ENCODE measurements at places on chromosomes 3 and 15.
A peak's percentile ranks its signal among the peaks of the same experiment; 100 is the strongest.

DNA sequence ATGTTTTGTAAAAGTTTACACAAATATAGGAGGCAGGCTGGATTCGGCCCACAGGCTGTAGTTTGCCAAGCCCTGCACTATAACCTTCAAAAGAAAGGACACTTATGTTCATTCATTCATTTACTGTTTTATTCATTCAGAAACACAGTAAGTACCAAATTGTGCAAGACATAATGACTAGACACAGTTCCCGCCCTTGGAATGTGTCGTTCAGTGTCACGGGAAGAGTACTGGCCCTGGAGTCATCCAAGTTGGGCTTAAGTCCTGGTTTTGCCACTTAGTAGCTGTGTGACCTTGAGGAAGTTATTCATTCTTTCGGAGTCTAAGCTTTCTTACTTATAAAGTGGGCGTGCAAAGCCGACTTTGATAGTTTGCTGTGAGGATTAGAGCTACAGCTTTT, 22.0 kb downstream of the COLQ start:
- no peak for DNase-seq

DNA sequence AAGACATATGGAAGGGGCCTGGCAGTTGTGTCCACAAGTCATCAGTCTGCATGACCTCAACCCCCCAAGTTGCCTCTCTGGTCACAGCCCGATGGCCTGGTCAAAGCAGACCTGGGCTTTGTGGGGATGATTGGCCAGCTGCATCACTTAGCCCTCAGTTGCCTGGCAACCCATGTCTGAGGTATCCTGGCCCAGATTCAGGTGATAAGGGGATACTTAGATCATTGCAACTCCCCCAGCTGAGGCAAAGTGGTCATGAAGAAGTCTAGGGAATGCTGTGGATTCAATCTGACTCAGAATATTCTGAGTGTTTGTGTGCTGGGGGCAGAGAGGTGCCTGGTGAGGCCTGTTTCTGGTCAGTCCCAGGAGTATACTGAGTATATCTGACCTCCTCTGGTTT, 5.0 kb downstream of the GPR156 start:
- no peak for DNase-seq

DNA sequence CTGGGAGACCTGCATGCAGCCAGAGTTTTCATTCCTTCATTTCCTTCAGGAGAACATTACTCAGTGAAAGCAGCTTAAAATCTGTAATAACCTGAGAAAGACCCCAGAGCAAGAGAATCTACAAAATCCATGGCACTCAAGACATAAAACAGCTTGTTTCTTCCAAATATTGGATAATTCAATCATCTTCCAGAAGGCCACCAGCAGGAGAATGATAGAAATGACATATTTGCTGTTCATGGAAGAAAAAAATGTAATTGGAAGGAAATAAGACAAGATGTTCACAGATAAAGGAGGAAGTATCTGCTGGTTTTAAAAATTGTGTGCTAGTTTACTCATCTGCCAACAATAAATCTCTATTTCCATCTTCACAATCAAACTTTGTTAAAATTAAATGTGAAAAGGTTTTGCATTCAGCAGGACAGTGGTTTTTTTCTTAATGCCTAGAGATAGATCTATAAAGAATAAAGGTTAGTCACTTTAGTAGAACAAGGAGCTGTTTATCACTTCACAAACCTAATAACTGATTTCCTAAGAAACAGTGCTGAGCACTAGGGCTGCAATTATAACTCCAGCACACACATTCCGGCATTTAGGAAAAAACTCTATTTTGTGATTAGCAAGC, 530.8 kb downstream of the NSUN3 start:
- DNase-seq: no peak

GRCh38 chr3:38617137-38617536, 32.4 kb downstream of the SCN5A start:
- DNase-seq: no peak

DNA sequence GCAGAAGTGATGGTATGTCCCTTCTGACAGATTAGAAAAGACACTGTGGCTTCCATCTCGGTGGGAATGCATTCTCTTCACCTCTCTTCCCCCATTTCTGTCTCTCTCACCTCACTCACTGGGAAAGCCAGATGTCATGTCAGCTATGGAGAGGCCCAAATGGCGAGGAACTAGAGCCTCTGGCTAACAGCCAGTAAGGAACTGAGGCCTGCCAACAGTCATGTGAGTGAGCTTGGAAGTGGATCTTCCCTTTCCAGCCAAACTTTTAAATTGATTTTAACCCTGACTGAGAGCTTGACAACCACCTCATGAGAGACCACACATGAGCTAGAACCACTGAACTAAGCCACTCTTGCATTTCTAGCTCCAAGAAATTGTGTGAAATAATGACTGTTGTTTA, 35.2 kb upstream of the CDAN1 start:
- no peak for DNase-seq

DNA sequence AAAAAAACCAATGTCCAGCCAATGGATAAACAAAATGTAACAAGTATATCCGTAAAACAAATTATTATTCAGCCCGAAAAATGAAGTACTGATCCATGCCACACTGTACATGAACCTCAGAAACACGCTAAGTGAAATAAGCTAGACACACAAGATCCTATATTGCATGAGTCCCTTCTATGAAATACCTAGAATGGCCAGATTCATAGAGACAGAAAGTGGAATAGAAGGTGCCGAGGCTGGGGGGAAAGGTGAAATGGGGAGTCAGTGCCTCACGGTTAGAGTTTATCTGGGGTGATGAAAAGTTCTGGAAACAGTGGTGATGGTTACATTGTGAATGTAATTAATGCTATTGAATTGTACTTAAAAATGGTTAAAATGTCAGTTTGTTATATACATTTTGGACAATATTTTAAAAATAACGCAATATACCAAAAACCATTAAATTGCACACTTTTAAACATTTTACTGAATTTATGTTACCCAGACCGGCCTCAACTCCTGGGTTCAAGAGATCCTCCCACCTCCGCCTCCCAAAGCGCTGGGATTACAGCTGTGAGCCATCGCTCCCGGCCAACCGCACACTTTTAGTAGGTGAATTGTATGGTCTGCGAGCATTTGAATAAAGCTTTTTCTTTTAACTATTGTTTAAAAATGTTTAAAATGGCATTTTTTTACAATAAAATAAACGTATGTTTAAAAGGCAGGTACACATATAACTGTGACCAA, 2.1 kb downstream of the RNF168 start:
- DNase-seq: no peak

GRCh38 chr3:29587340-29587739, 306.5 kb downstream of the RBMS3 start:
- DNase-seq: no peak

DNA sequence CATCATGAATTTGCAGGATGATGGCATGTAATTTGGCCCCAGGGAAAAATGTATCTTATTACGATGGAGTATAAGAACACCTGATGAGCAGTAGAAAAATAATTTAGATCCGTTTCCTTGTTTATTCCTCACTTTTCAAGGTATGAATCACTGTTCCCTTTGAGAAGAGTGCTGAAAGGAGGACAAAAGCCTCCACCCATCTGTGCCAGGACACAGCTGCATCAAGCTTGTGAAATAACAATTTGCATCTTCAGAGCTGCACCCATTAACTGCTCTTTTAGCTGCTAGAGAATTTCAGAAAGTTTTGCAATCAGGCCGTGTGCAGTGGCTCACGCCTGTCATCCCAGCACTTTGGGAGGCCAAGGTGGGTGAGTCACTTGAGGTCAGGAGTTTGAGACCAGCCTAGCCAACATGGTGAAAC, 9.6 kb downstream of the CLDND1 start:
- no peak for DNase-seq

GRCh38 chr3:59266551-59266950, 216.7 kb upstream of the CFAP20DC start:
- DNase-seq: no peak

GRCh38 chr3:57597127-57597923, at the start of gene ARF4:
Gene ARF4, minus strand, starts transcription at chr3:57597344. Its CDS starts 204 bp downstream, at chr3:57597140.
- DNase-seq: peak; percentile 100

- DNase-seq: no peak
Observed at GRCh38 chr3:17850448-17850847, 108.0 kb upstream of the TBC1D5 start.

DNA sequence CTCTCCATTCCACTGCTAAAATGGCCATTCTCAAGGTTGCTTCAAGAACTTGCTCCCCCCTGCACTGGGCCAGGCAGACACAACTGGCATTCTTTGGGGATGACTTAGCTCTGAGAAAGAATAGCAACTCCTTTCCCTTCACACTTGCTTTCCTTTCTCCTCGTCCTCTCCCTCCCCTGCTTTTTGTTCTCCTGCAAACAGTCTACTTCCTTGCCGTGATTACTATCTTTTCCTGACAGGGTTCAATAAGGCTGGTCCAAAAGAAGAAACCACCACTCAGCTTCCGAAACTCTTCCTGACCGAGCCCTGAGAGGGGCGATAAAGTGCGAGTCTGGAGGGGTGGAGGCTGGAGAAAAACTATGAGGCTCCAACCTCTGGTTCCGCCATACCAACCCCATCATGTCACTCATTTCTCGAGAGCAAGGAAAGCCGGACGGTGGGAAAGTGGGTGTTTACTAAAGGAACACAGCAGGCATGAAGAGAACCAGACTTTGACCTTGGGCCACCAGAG, 5.0 kb downstream of the AMOTL2 start:
- DNase-seq: no peak

DNA sequence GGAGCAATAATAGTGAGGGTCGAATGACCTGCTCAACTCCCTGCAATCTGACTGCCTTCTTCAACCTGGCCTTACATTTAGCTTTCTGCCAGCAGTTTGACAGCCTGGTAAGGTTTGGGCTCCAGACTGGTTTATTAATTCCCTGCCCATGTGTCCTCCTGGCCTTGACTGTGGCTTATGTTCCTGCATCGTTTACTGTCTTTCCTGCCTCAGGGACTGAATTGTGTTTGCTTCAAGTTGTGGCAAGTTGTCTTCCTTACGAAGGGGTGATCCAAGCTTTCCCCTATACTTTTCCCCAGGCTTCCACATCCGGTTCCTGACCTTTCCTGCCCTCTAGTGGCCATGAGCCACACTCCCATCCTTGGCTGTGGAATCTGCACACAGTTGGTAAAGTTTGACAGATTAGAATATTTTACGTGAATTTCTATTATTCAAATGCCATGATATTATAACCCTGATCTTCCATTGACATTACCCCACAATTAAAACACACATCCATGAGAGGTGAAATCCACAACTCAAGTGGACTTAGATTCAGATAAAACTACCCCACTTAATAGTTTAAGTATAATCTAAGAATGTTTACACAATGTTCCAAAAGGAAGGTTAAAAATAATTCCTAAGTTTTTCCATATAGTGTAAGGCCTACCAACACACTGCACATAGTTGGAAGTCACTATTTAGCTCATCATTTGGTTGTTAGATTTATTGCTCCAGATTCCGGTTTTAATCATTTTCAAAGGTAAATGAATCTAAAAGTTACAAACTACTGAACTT, 95.7 kb downstream of the NEDD4 start:
- no peak for DNase-seq

DNA sequence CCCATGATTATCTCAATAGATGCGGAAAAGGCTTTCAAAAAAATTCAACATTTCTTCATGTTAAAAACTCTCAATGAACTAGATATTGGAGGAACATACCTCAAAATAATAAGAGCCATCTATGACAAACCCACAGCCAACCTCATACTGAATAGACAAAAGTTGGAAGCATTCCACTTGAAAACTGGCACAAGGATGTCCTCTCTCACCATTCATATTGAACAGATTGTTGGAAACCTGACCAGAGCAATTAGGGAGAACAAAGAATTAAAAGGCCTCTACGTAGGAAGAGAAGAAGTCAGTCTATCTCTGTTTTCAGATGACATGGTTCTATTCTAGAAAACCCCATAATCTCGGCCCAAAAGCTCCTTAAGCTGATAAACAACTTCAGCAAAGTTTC, 274.5 kb upstream of the MANF start:
- no peak for DNase-seq

DNA sequence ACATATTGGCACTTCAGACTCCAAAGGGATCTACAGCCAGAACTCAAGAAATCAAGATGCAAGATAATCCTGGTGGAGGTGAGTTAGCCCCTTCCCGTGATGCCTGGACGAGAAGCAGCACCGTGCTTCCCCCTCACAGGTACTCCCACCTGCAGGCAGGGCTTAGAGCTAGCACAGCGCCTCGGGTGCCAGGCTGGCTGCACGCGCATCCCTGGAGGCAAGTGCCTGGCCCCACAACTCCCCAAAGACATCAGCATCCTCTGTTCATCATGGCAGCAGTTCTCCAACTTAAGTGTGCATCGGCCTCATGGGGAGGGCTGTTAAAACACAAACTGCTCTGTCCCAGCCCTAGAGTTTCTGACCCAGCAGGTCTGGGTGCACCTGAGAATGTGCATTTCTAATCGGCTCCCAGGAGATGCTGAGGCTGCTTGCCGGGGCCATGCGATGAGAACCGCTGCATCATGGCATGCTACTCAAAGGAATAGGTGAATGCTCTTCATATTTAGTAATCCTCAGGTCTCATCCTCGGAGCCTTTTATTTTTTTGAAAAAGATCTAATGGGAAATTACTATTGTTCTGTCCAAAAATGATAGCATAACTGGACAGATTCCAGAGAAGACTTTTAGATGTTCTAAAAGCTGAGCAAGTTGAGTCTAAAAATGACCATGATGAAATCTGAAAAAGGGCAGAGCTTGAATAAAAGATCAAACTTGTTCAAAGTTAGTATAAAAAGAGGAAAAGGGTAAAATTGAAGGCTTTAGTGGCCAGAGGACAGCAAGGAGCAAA, 244.2 kb downstream of the ADAMTS17 start:
- no peak for DNase-seq

DNA sequence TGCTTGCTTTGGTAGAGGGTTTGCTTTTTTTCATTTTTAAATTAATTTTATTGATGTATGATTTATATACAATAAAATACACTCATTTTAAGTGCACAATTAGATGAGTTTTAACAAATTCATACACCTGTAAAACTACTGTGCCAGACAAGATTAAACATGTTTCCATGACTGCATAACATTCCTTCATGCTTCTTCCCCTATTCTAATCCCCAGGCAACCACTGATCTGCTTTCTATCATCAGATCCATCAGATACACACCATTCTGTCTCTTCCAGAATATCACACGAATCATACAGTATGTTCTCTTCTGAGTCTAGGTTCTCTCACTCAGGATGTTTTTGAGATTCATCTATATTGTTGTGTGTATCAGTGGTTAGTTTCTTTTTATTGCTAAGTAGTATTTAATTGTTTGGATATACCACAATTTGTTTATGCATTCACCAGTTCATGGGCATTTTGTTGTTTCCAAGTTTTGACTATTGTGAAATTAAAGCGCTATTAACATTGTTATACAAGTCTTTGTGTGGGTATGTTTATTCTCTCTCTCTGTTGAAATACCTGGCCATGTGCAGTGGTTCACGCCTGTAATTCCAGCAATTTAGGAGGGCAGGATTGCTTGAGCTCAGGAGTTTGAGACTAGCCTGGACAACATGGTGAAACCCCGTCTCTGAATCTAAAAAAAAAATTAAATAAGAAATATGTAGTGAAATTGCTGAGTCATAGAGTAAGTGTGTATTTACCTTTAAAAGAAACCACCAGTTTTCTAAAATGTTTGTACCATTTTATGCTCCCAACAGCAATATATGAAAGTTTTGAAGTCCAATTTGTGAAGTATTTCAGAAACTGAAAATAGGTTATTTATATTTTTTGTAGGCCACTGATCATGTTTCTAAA, 7.0 kb upstream of the TFG start:
- DNase-seq: no peak

- no peak for DNase-seq
Observed at GRCh38 chr3:18079739-18080138, 337.3 kb upstream of the TBC1D5 start.

All from activated CD8-positive, alpha-beta memory T cell treated with anti-CD3 and anti-CD28 coated beads for 48 hours (primary cell).